ENCODE measurements at places on chromosomes 3 and 15. TPM values are rescaled to one million over a fixed set of nuclear protein-coding genes. Genes with fewer than 3 reads are reported as not detected.

GRCh38 chr15:60162968-60163355 is 158.9 kb downstream of the FOXB1 start:
- H3K4me3 ChIP-seq = no peak overlapping the region
- H3K4me1 ChIP-seq = no peaks in the 10 kb centered on the region
- H3K27me3 ChIP-seq = no peaks in the 10 kb centered on the region
- no peak for DNase-seq
- no peaks in the 10 kb centered on the region for H3K36me3 ChIP-seq

EIF4A2 gene
- total RNA-seq = 312 TPM

- DNase-seq = no peak
- no peak overlapping the region for H3K27ac ChIP-seq
- H3K4me3 ChIP-seq = no peak overlapping the region
- H3K27me3 ChIP-seq = no peaks in the 10 kb centered on the region
Measured at GRCh38 chr15:81942655-81943195, 103.1 kb downstream of the MEX3B start.

DNA sequence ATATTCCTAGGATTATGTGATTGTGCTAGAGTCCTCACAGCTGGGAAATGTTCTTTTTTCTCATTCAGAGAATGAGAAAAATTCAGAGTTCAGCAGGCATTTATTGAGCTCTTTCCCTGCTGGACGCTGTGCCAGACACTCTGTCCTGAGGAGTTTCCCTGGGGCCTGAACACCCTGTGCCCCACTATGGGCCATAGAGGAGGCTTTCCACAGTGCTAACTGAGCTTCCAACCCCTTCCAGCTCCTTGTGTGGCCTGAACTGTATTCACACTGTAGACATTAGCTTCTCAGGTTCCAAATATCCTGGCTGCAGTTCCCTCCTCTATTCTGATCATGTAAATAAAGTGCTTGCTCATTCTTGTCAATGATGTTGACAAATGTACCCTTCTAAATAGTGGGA is 10.0 kb downstream of the ABHD2 start:
- no peaks in the 10 kb centered on the region for H3K36me3 ChIP-seq
- no peaks in the 10 kb centered on the region for H3K27me3 ChIP-seq
- H3K4me3 ChIP-seq = no peak overlapping the region
- H3K4me1 ChIP-seq = peaks cover 99% of the 10 kb centered on the region
- no peak for DNase-seq
- H3K27ac ChIP-seq = peak overlapping the region; percentile 94

GRCh38 chr15:50166216-50166615 is 15.8 kb upstream of the SLC27A2 start:
- H3K4me3 ChIP-seq = no peak overlapping the region
- H3K4me1 ChIP-seq = no peaks in the 10 kb centered on the region
- no peaks in the 10 kb centered on the region for H3K36me3 ChIP-seq
- peaks cover 5% of the 10 kb centered on the region for H3K27me3 ChIP-seq

NOP10 gene
- total RNA-seq = 136 TPM

DNA sequence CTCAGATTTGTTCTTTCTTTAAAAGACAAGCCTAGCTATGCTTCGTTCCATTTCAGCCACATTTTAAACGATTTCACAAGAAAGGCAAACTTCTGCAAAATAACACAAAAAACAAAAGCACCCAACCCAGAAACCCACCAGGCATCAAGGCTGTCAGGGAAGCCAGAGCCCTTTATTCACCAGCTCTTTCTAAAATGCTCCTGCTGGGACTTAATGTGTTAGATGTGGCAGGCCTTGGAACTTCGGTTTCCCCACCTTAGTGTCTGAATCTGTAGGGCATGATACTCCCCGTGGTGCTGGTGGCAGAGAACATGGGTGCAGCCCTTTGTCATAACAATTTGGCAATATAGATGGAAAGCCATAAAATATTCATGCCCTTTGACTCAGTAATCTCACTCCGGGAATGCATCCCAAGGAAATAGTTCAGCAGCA is 56.8 kb upstream of the LCTL start:
- no peaks in the 10 kb centered on the region for H3K27me3 ChIP-seq
- H3K4me3 ChIP-seq = peak overlapping the region; percentile 40
- no peak for DNase-seq
- no peaks in the 10 kb centered on the region for H3K36me3 ChIP-seq

SLC9C1 gene
- total RNA-seq = 0.17 TPM

DNA sequence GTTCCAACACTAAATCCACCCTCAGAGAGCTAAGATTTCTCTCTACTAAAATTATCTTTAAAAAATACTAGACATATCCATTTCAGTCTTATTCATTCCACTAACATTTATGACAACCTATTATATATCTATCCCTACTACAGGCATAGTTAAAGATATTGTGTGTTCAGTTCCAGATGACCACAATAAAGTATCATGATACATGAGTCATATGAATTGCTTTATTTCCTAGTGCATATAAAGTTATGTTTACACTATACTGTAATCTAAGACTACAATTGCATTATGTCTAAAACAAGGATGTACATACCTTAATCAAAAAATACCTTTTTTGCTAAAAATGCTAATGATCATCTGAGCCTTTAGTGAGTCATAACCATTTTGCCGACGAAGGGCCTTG is 19.4 kb downstream of the SHOX2 start:
- no peak overlapping the region for H3K4me3 ChIP-seq
- H3K27ac ChIP-seq = no peak overlapping the region
- no peaks in the 10 kb centered on the region for H3K36me3 ChIP-seq
- H3K27me3 ChIP-seq = peaks cover 5% of the 10 kb centered on the region
- no peaks in the 10 kb centered on the region for H3K4me1 ChIP-seq

KAT2B gene
- total RNA-seq = 58.5 TPM

FRG2C gene
- not detected for total RNA-seq

LRTM1 gene
- not detected for total RNA-seq

DNA sequence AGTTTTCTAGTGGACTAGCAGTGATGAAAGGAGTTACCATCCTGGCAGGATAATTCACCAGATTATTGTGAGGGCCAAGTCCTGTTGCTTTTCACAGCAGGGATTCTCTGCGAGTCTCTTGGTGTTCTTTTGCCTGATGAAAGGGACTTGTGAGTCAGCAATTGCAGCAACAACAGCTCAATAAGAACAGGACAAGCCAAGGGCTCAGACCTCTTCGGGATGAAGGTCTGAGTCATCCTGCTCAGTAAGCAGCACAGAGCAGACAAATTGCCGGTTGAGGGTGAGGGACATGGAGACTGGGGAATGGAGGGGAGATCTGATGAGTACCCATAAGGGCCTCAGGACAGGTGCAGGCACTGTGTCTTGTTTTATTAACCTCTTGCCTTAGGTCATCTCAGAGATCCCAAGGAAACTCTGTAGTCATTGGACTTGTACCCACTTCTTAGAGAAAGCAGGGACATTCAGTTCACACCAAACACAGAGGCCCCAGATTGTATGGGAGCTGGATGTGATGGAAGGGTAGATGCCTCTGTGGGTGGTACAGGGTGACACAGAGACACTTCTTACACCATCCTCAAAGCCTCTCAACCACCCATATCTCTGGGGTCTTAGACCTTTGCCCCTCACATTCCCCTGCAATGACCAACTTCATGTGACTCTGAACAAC is 173.8 kb upstream of the TLE3 start:
- H3K36me3 ChIP-seq = no peaks in the 10 kb centered on the region
- peaks cover 38% of the 10 kb centered on the region for H3K4me1 ChIP-seq
- H3K27ac ChIP-seq = peak overlapping the region; percentile 35
- no peak overlapping the region for H3K4me3 ChIP-seq

DNAH12 gene
- 0.39 TPM for total RNA-seq

GRCh38 chr3:30551927-30552326 is 54.5 kb upstream of the TGFBR2 start:
- H3K4me3 ChIP-seq = no peak overlapping the region
- no peak overlapping the region for H3K27ac ChIP-seq
- no peak for DNase-seq
- H3K27me3 ChIP-seq = no peaks in the 10 kb centered on the region
- H3K4me1 ChIP-seq = peaks cover 4% of the 10 kb centered on the region

GRCh38 chr15:89766357-89767311 is 9.5 kb upstream of the MESP2 start:
- no peak overlapping the region for H3K27ac ChIP-seq
- H3K36me3 ChIP-seq = no peaks in the 10 kb centered on the region
- H3K4me3 ChIP-seq = no peak overlapping the region

- H3K27ac ChIP-seq = peak within 1 kb of the TSS; percentile 96
- peak; percentile 94 for DNase-seq
- no peaks in the 10 kb centered on the region for H3K36me3 ChIP-seq
- H3K27me3 ChIP-seq = no peaks in the 10 kb centered on the region
- peak within 1 kb of the TSS; percentile 79 for H3K4me3 ChIP-seq
- H3K4me1 ChIP-seq = no peaks in the 10 kb centered on the region
Measured at GRCh38 chr3:126083913-126084767, at the start of gene SLC41A3. Gene SLC41A3 (minus strand): TSS chr3:126084124. CDS start chr3:126068219, 15,905 bp downstream.

DNA sequence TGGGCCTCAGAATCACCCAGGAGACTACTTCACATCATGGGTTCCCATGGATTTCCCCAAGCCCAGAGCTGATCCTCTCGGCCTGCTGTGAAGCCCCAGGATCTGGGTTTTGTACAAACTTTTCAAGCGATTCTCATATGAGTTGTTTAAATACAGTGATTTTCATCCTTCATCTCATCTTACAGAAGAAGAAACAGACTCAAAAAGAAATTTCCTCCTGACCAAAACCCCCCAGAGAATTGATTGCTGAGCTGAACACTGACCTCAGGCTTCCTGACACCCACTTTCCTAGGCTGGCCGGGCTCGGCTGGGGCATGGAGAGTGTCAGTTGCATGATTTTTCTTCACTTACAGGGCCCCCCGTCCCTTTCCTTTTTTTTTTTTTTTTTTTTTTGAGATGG is 60.3 kb downstream of the BDH1 start:
- no peak overlapping the region for H3K27ac ChIP-seq
- H3K27me3 ChIP-seq = no peaks in the 10 kb centered on the region
- no peak for DNase-seq
- no peaks in the 10 kb centered on the region for H3K36me3 ChIP-seq
- no peaks in the 10 kb centered on the region for H3K4me1 ChIP-seq

DNA sequence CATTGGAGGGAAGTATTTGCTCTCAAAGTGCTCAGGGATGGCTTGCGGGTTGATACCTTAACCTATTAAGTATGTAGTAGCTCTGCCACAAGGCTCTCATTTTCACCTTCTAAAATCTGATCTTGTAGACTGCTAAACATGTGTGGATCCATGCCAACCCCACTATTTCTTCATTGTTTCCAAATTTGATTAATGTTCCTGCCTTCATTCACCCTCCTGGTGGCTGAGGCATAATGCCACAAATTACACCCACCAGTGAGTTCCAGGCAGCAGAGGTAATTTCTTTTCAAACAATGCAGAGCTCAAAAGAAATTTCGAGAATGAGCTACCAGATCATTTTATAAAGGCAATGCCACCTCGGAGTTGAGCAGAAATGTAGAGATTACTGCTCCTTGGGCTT is 71.0 kb downstream of the EDEM1 start:
- peak; percentile 17 for DNase-seq
- no peaks in the 10 kb centered on the region for H3K4me1 ChIP-seq
- no peaks in the 10 kb centered on the region for H3K27me3 ChIP-seq
- no peak overlapping the region for H3K4me3 ChIP-seq
- no peaks in the 10 kb centered on the region for H3K36me3 ChIP-seq
- H3K27ac ChIP-seq = no peak overlapping the region

FOXB1 gene
- not detected for total RNA-seq

ROPN1 gene
- not detected for total RNA-seq

Data from esophagus muscularis mucosa (tissue), 4 donors.